CD4-positive, alpha-beta T cell treated with Interleukin-12 subunit alpha and Interleukin-12 subunit beta, for 1 hour (primary cell): ENCODE measurements at places on chromosomes 1 and 21.

- no peak for DNase-seq
Observed at GRCh38 chr1:229860926-229861325, 206.1 kb upstream of the GALNT2 start.

- DNase-seq, result no peak
Observed at GRCh38 chr1:17393230-17393629, 21.2 kb downstream of the PADI6 start.

DNA sequence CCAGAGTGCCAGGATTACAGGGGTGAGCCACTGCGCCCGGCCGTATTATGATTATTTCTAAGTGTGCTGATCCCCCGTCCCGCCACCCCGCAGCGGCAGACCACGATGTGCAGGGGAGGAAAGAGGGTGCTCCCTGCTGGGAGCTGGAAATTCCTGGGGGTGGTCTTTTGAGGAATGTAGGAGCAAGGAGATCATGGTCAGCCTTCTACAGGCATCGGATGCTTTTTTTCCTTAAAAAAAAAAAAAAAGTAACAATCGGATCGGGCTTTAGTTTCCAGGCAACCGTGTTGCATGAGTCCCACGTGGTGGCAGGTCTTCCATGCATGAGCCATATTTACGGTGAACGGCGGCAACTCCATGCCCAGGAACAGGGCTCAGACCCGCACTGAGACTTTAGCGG lies 74.2 kb upstream of the COX20 start:
- DNase-seq, result no peak

DNA sequence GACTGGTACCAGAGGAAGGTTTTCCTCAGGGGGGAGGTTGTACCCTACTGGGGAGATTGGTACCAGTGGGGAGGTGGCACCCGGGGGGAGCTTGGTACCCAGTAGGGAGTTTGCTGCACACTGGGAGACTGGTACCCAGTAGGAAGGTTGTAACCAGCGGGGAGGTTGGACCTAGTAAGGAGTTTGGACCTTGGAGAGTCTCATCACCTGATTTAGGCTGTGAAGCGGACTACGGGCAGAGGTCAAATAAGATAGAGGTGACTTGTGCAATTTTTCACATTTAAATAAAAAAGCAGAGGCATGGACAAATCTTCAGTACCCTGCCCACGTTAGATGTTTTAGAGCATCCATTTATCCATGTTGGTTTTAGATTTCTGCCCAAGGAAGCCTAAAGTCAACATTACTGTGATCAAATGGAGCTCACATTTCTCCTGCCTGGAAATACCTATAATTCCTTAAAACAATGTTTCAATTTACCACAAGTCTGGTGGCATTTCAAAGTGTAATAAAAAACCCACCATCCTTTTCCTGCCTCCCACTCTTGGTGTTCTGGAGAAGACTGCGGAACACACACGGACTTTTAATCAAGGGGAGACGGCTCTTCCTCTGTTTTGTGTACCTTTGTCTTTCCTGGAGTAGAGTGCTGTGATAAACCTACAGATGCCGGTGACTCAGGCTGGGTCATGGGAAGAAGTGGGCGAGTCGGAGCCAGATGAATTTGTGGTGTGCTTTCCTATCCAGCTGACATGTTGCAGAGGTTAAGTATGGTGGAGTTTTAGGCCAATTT lies 36.2 kb upstream of the MRPS6 start:
- DNase-seq, result no peak

GRCh38 chr1:178692564-178693327 lies 32.3 kb upstream of the RALGPS2 start:
- no peak for DNase-seq

- no peak for DNase-seq
Observed at GRCh38 chr1:30403726-30404125, 319.7 kb downstream of the MATN1 start.

DNA sequence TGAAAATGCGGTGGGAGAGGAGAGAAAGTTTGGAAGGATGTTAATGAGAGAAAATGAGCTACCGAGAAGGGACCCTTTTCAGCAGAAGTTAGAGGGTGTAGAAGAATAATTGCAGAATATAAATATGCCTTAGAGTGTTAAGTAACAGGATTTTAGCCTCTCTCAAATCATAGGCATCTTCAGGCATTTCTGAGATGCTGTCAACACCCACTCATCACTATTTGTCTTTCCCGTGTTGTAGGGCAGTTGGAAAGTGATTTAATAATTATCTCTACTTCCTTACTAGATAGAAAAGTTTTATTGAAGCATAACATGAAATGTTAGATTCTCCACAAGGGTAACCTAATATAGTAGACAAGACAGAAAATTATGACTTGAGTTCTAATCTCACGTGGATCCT lies 96.4 kb upstream of the RGS4 start:
- DNase-seq, result no peak
